ENCODE measurements at places on chromosomes 4 and X.

GRCh38 chr4:55834086-55834795 lies 14.7 kb downstream of the EXOC1L start:
- no peak for DNase-seq

DNA sequence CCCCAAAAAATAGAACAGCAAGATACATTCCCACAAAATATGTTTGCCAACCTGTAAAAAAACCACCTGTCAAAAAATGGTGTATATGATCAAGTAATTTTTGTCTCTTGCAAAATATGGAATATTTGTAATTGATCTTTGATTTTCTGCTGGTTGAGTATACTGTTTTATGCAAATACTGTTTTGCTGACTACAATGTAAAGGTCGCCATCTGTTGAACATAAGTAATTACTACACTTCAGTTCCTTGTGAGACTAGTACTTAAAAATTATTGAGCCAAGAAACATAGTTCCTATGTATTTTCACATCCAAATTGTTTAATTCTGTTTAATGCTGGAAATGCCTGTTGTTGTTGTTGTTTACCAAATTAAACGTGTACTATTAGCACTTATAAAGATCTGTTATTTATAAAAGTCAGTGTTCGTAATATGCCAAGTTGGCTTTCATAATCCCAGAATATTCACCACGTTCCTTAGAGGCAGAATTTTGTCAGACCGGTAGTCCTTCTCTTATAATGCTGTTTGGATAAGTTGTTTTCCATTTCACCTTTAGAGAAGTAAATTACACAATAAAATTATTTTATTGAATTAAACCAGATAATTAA lies 144.2 kb downstream of the PDLIM5 start:
- no peak for DNase-seq

GRCh38 chr4:121666091-121666679 lies 30.6 kb downstream of the ANXA5 start:
- DNase-seq = no peak

GRCh38 chr4:149057594-149057993 lies 615.4 kb upstream of the NR3C2 start:
- DNase-seq = no peak

DNA sequence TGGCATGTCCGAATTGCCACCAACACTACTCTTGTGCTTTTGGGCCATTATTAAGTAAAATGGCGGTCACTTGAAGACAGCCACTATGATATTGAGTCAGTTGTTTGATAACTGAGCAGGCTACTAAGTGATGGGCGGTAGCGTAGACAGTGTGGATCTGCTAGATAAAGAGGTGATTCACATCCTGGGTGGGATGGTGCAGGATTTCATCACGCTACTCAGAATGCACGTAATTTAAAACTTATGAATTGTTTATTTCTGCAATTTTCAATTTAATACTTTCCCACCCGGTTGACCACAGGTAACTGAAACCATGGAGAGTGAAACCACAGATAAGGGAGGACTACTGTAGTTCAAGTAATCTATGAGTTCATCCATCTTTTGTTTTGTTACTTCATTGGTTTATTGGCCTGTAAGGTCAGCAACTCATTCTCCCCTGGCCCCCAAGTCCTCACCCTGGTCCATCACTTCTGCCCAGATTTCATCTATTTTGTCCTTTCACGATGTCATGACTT lies 2.9 kb downstream of the ARAF start:
- DNase-seq = no peak

GRCh38 chrX:19761554-19762295 lies 125.7 kb downstream of the SH3KBP1 start:
- DNase-seq = no peak

- no peak for DNase-seq
Measured at GRCh38 chr4:53101191-53101581, 239.1 kb downstream of the RASL11B start.

GRCh38 chr4:35525192-35525978 lies 718.9 kb downstream of the ARAP2 start:
- DNase-seq = peak; percentile 46

- DNase-seq = no peak
Measured at GRCh38 chrX:53795576-53795975, 109.1 kb upstream of the HUWE1 start.

DNA sequence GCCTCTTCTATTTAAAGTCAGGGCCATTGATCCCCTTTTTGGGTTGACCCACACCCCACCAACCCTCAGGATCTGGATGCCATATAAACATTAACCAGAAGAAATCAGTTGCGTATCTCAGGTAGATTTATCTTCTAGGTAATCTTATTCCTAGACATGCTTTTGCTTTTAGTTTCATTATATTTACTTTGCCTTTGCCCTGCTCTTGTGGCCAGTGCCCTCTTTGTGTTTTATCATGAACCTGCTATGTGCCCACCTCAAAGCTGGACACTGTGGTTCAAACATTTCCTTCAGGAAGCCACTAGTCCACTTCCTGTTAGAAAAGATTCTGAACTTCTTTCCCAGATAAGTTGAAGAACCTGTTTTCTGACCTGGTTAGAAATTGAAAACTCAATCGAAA lies 117.4 kb upstream of the EDNRA start:
- no peak for DNase-seq

DNA sequence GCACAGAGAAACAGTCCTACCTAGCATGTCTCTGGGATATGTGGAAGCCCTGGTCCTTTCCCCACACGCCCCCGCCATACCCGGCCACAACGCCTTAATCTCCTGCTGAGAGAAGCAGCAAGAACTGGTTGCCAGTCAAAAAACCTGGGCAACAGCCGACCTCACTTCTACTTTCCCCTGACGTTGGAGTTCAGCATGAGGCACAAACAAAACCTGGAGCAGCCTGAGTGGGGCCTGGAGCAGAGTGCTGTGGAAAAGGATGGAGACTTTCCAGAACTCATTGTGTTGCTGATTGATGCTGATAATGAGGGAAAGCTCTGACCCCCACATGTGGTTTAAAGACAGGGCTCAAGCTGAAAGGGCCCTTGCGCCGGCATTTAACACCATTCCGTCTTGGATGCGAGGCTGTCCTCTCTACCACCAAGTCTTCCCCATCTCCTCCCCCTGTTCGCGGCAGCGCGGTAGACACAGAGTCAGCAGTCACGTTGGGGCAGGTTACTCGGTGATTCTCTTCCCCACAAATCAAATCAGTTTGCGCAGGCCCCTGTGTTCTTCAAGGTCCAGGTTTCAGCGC lies 666 bp downstream of the CCDC158 start:
- DNase-seq = no peak

GRCh38 chr4:104901438-104901837 lies 245.2 kb upstream of the TET2 start:
- no peak for DNase-seq

DNA sequence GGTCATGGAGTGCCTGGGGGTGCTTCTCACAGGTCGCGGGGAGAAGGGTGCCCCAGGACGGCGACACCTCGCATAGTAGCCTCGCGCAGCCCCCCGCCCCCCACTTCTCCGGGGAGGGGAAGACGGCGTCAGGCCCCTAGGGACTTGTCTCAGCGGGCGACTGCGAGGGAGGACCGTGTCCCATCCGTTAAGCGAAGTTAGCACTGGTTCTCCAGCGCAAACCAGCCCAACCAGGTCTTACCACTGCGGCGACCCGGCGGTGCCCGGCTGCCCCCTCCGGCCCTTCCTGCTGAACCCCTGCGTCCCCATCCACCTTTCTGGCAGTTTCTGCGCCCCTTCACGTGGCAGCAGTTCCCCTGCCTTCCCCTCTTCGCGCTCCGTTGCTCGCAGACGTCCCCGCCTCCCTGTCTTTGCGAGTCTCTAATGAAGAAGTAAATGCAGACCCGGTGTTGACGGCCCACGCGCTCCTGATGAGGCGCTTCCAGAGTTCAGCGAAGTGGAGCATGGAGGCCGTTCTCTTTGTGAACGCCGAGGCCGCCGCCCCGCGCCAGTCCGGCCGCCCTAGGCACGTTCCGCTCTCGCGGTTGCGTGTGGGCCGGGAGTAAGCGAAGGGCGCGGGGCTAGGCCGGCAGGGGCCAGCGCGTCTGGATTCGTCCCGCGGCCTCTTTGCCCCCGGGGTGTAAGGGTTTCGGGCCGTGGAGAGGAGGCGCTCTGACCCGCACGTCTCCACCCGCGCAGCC lies 3.0 kb downstream of the SLIT2 start:
- DNase-seq = no peak

GRCh38 chr4:40121515-40121914 lies 64.9 kb downstream of the N4BP2 start:
- peak; percentile 25 for DNase-seq

Data from activated CD8-positive, alpha-beta T cell treated with anti-CD3 and anti-CD28 coated beads, Interleukin-2, amount 10 ng/mL, durations not matched to agents 7 days and 5 days (primary cell).